ENCODE measurements at places on chromosomes 5 and 9. TPM values are rescaled to one million over a fixed set of nuclear protein-coding genes. Genes with fewer than 3 reads are reported as not detected.

Gene RAB3C
- total RNA-seq, result 0.42 TPM

Gene CEL
- 0.42 TPM for total RNA-seq

DNA sequence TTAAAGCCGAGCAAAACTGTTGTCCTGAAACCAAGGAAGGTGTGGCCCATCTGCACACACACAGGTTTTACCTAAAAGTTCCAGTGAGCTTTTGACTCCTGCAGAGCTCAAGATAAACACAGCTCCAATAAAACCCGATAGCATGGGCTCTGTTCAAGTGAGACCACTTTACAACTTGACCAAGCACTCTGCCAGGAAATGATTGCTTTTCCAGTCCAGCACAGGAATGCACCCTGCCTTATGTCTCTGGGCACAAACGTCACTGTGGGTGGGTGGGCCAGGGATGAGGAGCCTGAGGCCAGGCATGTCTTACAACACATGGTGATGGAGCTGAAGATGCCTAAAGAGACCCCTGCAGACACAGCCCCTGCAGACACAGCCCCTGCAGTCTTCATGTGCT is 115.3 kb downstream of the ROR2 start:
- DNase-seq, result no peak

- DNase-seq, result no peak
These were observed 75.4 kb upstream of the STARD4 start for GRCh38 chr5:111587728-111588127.

GRCh38 chr5:66675406-66675805 is 79.2 kb downstream of the MAST4 start:
- no peak for DNase-seq

DNA sequence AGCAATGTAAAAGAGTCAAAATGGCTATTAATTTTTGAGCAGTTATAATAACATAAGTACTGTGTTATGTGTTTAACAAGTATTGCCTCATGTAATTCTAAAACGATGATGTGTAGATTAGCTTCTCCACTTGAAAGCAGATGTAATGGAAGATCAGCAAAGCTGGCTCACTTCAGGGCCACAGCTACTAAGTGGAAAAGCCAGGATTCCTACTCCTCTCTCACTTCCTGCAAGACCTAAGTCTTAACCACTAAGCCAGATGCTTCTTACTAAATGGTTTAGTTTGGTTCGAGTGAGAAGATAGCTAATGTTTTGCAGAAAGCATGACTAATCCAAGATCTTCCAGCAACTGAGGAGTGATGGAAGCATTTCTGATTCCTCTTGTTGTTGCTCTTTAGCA is 15.7 kb upstream of the TNC start:
- DNase-seq, result no peak

GRCh38 chr9:35091536-35091935 is 4.9 kb downstream of the PIGO start:
- no peak for DNase-seq

GRCh38 chr5:67173959-67174358 is 22.6 kb downstream of the CD180 start:
- DNase-seq, result no peak

- DNase-seq, result no peak
These were observed 536.5 kb upstream of the ZNF462 start for GRCh38 chr9:106326493-106326892.

DNA sequence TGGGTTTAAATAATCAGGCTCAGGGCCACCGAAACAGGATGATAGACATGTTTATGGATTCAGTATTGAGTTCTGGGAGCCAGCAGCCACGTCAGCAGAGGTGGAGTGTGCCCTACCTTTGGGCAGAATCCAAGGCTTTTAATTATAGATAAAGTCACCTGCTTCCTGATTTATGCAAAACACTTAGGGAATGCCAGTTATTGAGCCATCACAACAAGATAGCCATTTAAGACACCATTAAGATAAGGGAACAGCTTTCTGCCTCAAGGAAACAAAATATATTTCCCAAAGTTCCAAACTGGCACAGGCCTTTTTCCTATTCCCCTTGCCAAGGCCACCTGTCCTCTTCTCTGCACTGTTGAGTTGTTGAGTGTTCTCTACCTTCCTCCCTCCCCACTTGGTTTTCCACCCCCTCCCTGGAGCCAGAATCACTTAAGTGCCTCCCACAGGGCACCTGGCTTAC is 2.4 kb downstream of the CCL28 start:
- DNase-seq, result no peak

- DNase-seq, result no peak
These were observed 365.2 kb downstream of the BRINP1 start for GRCh38 chr9:119003882-119004617.

GRCh38 chr5:10595672-10596309 is 31.9 kb downstream of the ANKRD33B start:
- no peak for DNase-seq

- no peak for DNase-seq
These were observed 2.0 kb upstream of the MEIKIN start for GRCh38 chr5:131947445-131947844.

DNA sequence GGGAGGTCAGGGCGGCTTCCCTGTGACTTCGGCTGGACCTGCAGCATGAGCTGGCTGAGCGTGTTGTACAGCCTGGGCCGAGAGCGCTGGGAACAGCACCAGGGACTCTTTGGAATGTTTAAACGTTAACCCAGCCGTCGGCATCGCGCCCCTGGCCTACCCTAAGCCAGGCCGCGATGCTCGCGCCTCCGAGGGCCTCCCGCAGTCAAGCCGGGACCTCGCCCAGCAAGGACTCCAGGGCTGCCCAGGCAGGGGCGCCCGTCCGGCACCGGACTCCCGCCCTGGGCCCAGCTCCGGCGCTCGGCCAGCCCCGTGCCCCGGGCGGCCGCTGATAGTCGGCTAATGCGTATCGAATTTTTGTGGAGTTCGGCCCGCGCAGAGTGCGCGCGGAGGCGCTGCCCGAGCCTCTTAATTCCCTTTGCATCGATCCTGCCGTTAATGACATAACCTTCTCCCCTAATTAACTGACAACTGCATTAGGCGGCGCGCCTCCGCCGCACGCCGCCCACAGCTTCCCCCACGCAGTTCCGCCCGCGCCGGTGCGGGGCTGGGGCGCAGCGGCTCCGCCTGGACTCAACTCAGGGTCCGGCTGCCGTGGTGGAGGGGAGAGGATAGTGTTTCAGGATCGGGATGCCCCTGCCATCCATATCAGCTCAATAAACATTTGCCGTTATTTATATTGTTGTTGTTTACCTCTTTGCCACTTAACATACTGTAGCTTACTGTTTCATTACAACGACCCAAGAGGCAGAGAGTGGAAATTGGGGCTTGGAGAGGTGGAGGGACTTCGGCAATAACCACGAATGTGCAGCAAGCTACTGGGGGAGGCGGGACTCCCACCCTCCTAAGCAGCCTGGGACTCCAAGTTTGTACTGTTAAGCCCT is 28.8 kb upstream of the CDC23 start:
- peak; percentile 57 for DNase-seq

GRCh38 chr9:129954868-129955550 is 88.0 kb downstream of the FNBP1 start:
- no peak for DNase-seq
